ENCODE measurements at places on chromosomes 2 and 18. TPM values are rescaled to one million over a fixed set of nuclear protein-coding genes. Genes with fewer than 3 reads are reported as not detected.

Gene GNAL
- 32.4 TPM for total RNA-seq

Gene SELENOI
- 26.0 TPM for total RNA-seq

Gene ANO7
- total RNA-seq: not detected

Gene DSEL
- total RNA-seq: 1.3 TPM

Gene NCKAP5
- total RNA-seq: 0.43 TPM

Gene GPAT2
- 1.5 TPM for total RNA-seq

Gene WNT10A
- 7.7 TPM for total RNA-seq

Gene CYP27A1
- total RNA-seq: 3.9 TPM

Gene AAK1
- 16.6 TPM for total RNA-seq
